Esophagus mucosa (tissue), 1 donor: ENCODE measurements at places on chromosomes 4 and X. TPM values are rescaled to one million over a fixed set of nuclear protein-coding genes. Genes with fewer than 3 reads are reported as not detected.

DNA sequence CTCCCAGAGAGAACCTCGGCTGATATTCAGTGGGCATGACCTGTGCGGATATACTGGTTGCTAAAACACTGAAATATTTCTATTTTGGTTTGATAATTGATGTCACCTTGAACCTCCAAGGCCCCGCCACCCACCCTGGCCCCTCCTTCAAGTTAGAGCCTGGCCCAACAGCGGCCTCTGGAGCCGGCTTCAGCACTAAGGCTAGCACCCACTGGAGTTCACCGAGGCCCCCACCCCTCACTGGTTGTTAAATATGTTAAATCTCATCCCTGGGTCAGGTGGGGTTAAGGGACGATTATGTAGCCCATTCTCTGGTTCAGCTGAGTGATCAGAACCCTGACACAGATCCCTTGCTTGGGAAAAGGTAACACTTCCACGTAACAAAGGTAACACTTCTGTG lies 24.3 kb downstream of the SEL1L3 start:
- ATAC-seq = no peak

- no peak for ATAC-seq
Measured at GRCh38 chr4:172716291-172716690, 452.3 kb upstream of the GALNT7 start.

- peak; percentile 36 for ATAC-seq
Measured at GRCh38 chr4:112348488-112349158, 51.5 kb downstream of the ALPK1 start.

- no peak for ATAC-seq
Measured at GRCh38 chr4:20944451-20944850, 244.2 kb downstream of the PACRGL start.

- no peak for ATAC-seq
Measured at GRCh38 chrX:33128048-33128805, 83.1 kb downstream of the DMD start.

DNA sequence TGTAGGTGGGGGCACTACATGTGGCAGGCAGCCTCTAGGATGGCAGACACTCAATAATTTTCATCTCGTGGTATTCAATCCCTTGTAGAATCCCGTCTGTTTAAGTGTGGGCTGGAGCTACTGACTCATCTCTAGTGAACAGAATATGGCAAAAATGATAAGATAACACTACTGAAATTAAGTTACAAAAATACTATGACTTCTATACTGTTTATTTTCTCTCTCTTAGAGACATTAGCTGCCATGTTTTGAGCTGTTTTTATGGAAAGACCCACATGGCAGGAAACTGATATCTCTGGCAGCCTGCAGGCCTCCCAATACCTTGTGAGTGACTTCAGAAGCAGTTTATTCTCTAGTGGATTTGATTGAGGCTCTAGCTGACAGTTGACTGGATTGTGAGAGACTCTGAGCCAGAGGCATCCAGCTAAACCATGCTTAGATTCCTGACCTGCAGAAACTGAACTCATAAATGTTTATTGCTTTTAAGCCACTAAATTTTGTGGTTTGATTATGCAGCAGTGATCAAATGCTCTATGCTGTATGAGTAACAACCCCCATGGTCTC lies 298.8 kb upstream of the CTSO start:
- no peak for ATAC-seq

DNA sequence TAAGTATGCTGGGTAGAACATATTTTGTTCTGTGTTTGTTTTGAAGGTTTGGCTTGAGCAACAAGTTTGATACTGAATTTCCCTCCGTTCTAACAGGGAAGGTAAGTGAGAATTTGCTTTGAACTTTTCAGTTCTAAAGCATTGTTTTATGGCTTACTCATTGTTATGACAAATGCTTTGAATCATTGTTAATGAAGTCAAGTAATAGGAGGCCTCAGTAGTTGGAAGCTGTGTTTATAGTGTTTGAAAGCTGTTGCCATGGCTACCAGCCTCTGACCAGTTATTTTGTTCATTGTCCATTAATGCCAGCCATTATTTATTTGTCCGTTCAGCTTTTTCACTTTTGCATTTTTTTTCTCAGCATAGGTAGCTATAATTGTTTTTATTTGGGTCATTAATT lies 14.4 kb downstream of the CHIC1 start:
- ATAC-seq = peak; percentile 81

GRCh38 chr4:126664839-126665238 lies 967.9 kb upstream of the INTU start:
- ATAC-seq = no peak

- ATAC-seq = no peak
Measured at GRCh38 chr4:113827285-113827684, 65.7 kb upstream of the CAMK2D start.

- ATAC-seq = peak; percentile 73
Measured at GRCh38 chr4:7192252-7193029, at the start of gene SORCS2. SORCS2 (plus strand) TSS chr4:7192538.

GRCh38 chr4:18039113-18039512 lies 17.6 kb upstream of the LCORL start:
- ATAC-seq = no peak

DNA sequence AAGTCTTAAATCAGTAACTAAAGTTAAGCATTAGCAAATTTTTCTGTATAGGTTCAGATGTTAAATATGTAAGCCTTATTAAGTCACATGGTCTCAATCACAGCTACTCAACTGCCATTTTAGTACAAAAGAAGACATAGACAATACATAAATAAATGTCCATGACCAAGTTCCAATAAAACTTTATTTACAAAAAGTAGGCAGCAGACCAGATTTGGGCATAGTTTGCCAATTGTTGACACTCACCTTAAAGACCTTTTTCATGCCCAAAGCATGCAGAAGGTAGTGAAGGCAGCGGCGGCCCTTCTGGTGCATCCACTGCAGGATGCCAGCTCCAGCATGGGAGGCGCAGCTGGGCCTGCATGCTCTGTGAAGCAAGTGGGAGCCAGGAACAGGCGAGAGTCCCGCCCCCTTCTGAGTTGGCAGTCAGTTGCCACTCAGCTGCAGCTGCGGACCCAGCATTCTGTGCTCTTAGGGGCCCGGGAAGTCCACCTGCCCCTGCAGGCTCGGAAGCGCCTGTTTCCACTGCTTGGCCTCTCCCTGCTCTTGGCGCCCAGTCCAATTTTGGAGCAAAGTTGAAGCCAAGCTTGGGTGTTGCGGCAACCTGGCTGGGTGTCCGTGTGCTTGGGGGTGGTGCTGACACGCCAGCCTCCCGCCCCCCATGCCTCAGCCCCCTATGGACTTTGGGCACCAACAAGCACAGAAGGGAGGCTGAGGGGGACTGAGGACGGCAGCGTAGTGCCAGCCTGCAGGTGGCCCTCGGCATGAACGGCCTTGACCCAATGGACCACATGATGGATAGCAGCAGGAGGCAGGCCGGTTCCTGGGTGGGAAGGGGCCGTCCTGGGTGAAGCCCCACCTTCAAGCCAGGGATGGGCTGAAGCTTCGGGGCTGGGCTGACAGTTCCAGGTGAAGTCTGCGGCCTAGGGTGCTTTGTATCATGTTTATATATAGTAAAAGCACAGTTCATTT lies 42.4 kb upstream of the PABPC4L start:
- no peak for ATAC-seq

Gene ARMCX4
- total RNA-seq = 3.1 TPM

Gene RASL11B
- 1.0 TPM for total RNA-seq
